BE2C (cell line): ENCODE measurements at places on chromosomes 5 and 9.

DNA sequence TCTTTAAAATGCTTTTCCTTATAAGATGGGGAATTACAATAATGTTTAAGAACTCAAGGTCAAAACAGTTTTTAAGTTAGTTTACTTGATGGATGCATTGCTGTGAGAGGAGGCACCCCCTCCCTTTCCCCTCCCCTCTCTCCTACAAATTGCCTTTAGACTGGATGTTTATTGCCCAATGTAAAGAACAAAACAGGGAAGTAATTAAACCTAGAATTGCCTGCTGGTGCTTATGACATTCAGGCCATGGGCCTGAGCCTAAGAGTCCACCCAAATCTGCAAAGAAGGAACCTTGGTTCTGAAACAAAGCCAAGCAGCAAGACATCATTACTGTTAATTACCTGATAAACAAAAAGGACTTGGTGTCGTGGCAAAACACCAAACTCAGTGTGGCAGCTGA is 630.3 kb downstream of the ISL1 start:
- DNase-seq: no peak

- DNase-seq: no peak
Measured at GRCh38 chr5:43839218-43839617, 236.2 kb downstream of the NNT start.

DNA sequence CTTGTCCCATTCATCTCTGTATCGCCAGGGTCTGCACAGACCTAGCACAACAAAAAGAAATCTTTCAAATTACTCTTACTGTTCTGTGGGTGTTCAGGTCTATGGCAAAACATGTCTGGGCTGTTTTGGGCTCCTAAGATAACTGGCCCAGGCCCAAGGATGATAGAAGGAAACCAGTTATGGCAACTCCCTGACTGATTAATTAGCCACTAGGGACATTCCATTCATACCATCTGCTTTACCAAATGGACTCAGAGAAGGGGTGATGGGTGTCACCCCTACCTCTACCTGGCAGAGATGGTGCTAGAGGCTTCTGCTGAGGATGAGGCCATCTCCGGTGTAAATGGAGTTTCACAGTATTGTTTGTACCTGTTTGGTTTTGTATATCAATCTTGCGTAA is 1.9 kb downstream of the SLC31A2 start:
- no peak for DNase-seq

DNA sequence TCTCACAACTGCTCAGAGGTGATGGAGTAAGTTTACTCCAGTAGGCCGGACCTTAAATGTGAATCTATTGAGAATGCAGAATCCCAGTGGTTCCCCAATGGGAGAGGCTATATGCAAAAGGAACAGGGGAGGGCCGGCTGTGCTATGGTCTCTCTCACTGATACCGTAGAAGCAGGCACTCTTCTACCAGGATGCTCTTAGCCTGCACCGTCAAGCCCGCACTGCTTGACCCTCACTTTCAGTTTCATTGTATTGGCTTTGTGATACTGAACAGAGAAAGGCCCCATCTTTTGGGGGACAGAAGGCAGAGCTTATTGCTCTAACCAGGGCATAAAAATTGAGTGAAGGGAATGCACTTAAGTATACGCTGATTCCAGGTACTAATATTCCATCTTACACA is 615.0 kb upstream of the RGMB start:
- DNase-seq: no peak

DNA sequence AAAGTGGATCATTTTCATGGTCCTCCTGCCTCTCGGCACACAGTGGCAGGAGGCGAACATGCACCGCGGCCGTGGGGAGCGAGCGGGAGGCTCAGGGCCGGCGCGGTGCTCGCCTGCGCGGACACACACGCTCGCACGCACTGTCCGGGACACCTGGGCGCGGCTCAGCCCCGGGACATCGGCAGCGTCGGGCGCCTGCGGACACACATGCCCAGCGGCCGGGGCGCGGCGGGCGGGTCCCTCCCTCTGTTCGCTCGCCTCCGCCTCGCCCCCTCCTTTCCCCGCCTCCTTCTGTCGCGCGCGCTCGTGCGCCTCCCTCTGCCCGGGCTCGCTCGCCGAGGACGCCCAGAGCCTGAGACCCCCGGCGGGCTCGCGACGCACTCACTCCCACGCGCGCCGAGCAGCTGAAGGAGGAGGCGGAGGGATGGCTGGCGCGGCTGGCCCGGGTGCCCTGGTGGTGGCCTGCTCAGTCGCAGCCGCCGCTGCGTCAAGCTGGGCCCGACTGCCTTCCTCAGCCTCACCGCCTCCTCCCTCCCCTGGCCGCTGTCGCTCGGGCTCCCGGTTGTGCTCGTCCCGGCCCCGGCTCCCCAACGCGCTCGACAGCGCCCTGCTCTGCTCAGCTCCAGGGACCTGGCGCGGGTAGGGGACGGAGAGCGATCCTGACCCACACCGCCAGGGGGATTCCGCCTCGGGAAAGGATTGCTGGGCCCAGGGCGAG is at the start of gene FRMD3:
Gene FRMD3, minus strand, starts transcription at position 230 of the 718 bp plus-strand sequence. Its CDS starts 170 bp downstream, at position 60.
- peak; percentile 95 for DNase-seq

DNA sequence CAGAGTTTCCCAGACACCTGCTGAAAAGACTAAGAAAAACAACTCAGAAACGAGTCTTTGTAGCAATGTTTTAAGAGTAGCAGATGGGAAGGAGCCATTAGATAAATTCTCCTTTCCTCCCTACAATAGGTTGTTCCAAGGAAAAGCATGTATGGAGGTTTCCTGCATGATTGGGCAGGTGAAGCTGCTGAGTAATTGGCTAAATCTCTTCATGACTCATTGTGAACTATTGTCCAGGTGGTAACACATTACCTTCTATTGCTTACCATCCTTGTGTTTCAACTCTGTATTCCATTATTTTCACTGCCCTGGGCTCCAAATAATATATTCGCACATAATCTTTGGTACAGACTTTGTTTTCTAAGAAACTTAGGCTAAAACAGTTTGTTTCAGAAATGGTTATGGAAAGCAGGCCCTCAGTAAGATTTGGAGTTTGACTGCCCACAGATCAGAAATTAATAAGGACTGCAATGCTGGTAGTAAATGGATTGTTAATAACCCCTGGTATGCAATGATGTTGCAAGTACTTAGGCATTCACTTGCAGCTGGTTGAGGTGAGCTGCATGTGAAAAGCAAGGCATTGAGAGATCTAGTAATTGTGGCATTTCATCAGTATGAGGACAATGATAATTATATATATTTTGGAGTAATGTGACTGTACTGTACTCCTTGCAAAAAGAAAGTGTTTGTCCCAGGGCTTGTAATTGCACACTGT is 281.4 kb upstream of the VLDLR start:
- DNase-seq: no peak

DNA sequence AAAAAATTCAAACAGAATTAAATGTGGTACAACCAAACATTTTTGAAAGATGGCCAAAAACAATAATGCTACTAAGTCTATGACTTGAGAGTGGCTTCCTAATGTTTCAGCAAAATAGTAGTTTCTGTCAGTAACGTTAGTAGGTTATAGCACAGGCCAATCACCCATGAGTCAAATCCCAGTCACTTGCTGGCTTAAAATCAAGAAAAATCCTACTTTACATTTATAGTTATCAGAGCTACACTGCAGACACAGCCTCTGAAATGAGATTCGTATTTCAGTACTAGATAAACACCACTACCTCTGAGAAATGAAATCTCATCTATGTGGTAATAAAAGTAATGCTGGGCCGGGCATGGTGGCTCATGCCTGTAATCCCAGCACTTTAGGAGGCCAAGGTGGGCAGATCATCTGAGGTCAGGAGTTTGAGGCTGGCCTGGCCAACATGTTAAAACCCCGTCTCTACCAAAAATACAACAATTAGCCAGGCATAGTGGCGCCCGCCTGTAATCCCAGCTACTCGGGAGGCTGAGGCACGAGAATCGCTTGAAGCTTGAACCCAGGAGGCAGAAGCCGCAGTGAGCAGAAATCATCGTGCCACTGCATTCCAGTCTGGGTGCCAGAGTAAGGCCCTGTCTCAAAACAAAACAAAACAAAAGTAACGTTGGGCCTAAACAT is 6.1 kb downstream of the ZDHHC21 start:
- DNase-seq: no peak

GRCh38 chr9:127735530-127736185 is 564 bp upstream of the TOR2A start:
- no peak for DNase-seq

- no peak for DNase-seq
Measured at GRCh38 chr5:18078157-18078556, 443.9 kb downstream of the TAF11L14 start.

DNA sequence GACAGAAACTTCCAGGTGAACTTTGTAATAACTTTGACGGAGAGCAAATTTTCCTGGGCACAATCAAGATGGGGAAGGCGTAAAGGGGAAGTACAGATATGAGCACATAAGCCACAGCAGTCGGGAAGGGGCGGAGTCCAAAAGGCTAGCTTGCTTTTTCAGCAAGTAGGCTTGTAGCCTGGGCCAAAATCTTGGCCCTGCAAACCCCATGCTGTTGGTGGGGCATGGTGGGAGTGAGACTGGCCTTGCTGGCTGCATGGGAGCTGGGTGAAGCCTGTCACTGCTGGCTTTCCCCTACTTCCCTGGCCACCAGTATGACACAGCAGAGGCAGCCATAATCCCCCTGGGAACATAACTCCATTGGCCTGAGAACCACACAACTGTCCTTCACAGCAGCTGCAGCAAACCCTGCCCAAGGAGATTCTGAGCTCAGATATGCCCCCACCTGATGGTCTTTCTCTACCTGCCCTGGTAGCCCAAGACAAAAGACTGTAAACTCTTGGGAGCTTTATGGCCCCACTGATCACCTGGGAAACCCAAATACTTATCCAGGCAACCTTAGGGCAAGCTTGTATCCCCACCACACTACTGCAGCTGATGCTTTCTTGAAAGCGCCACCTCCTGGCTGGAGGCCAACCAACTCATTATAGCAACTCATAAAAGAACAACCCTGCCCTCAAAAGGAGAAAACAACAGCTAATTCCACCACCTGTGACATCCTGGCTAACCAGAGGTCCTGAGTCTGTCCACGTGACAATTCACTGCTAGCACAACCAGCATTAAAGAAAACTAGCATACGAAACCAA is 24.0 kb downstream of the DCTN4 start:
- no peak for DNase-seq

DNA sequence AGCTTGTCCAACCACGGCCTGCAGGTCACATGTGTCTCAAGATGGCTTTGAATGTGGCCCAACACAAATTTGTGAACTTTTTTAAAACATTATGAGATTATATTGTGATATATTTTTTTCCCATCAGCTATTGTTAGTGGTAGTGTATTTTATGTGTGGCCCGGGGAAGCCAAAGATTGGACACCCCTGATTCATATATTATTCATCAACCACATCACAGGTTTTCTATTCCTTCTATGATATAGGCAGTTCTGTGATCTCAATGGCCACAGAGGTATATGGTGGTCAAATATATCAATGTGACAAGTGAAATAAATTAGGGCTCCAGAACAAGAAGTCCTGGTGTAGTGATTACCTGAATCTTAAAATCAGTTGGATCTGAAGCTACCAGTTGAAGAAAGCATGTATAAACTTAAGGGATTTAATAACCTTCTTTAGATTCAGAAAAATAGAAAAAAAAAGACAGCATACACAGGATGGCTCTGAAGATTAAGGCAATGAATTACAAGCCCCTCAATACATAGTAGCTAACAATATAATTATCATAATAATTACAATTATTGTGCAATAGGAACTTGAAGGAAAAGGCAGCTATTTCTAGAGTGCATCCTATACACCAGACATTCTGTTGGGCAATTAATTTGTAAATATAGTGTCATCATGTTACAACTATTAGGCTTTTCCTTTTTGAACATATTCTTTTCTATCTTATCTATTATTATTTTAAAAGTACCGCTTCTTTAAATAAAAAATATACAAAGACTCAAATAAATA is 530.4 kb upstream of the PTPRD start:
- no peak for DNase-seq

DNA sequence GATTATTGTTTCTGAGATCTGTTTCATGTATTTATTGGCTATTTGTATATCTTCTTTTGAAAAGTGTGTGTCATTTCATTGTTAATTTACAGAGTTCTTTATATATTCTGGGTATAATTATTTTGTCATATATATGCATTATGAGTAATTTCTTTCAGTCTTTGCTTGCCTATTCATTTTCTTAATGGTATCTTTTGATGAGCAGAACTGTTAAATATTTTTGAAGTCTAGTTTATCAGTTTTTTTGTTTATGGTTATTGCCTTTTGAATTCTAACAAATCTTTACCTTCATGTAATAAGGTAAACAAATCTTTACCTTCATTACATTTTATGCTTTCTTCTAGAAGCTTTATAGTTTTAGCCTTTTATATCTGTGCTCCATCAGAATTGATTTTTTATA is 66.4 kb downstream of the CSNK1G3 start:
- DNase-seq: no peak

- peak; percentile 9 for DNase-seq
Measured at GRCh38 chr9:136656795-136657611, 5.7 kb upstream of the EGFL7 start.

DNA sequence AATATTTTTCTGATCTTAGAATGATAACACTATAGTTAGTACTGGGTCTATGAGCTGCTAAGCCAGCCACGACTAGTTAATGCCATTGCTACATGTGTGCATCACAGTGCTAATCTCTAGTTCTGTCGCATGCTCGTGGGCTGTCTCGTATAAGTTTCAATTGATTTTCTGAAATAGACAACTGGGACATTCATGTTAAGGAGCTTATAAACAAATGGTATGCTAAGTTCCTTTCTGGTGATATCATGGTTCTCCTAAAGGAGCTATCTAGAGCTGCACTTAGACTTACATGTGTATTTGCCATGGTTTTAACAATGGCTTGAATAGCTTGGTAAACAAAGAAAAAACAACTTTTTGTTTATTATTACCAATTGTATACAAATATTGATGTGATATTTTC is 46.2 kb downstream of the F2RL2 start:
- DNase-seq: no peak

GRCh38 chr5:68187268-68188055 is 28.1 kb upstream of the PIK3R1 start:
- DNase-seq: no peak

GRCh38 chr9:15332939-15333338 is 25.9 kb upstream of the TTC39B start:
- no peak for DNase-seq

DNA sequence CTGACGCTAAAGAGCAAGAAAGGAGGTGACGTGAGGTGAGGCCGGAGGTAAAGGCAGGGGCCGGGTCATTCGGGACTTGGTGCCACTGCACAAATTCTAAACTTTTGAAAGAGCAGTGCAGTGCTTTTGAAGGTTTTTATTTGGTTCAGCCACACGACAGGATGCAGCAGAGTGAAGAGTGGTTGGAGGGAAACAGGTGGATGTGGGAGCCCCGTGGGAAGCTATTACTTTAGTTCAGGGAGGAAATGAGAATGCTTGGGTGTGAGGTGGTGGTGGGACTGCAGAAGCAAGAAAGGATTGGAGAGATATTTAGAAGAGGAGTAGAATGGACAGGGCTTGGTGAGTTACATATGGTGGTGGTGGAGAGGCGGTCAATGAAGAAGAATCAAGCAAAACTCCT is 64.7 kb upstream of the ITGA2 start:
- DNase-seq: no peak

- DNase-seq: no peak
Measured at GRCh38 chr9:84796404-84796803, 126.9 kb downstream of the NTRK2 start.
